Chondrocyte (in vitro differentiated cells): ENCODE measurements at places on chromosomes 6 and 20. TPM values are rescaled to one million over a fixed set of nuclear protein-coding genes. Genes with fewer than 3 reads are reported as not detected.

GRCh38 chr20:14820771-14821170 is 483.4 kb upstream of the FLRT3 start:
- H3K4me1 ChIP-seq = peaks cover 12% of the 10 kb centered on the region
- H3K27me3 ChIP-seq = no peaks in the 10 kb centered on the region
- DNase-seq = no peak

GRCh38 chr6:25525078-25525477 is 126.9 kb upstream of the SCGN start:
- peaks cover 23% of the 10 kb centered on the region for H3K36me3 ChIP-seq
- no peaks in the 10 kb centered on the region for H3K27me3 ChIP-seq
- DNase-seq = no peak
- no peak overlapping the region for H3K4me3 ChIP-seq

DNA sequence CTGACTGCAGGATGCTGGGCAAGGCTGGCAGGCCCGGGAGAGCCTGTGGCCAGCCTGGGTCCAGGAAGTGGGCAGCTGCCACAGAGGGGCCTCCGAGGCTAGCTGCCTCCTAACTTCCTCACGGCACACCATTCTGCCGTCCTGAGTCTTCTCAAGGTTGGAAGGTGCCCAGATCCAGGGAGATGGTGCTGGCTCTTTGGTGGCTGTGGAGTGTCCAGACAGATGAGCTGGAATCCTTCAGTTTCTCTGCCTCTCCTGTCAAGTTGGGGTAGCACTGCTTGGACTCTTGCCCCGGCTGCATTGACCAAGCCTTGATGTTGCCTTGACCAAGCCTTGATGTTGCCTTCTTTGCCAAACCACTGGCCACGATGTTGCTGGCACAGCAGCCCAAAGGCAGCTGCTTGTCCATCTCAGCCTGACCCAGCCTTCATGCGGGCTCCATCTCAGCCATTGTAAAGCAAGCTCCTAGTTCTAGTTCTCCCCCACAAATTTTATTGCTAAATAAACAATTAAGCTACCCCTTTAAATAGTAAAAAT is 75.1 kb upstream of the AFDN start:
- no peaks in the 10 kb centered on the region for H3K36me3 ChIP-seq
- H3K4me3 ChIP-seq = no peak overlapping the region
- H3K27ac ChIP-seq = no peak overlapping the region
- no peaks in the 10 kb centered on the region for H3K4me1 ChIP-seq
- DNase-seq = peak; percentile 57

- H3K4me3 ChIP-seq = no peak overlapping the region
- H3K27ac ChIP-seq = peak overlapping the region; percentile 84
- DNase-seq = no peak
- no peaks in the 10 kb centered on the region for H3K27me3 ChIP-seq
- no peaks in the 10 kb centered on the region for H3K36me3 ChIP-seq
These were observed 117.3 kb downstream of the TMEM170B start for GRCh38 chr6:11654876-11655275.

GRCh38 chr6:11094941-11095340 is 1.3 kb downstream of the SMIM13 start:
- peaks cover 25% of the 10 kb centered on the region for H3K4me1 ChIP-seq
- H3K4me3 ChIP-seq = peak overlapping the region; percentile 90
- H3K27me3 ChIP-seq = no peaks in the 10 kb centered on the region
- no peak for DNase-seq

GRCh38 chr6:145119081-145119480 is 616.2 kb downstream of the EPM2A start:
- no peak for DNase-seq
- peaks cover 2% of the 10 kb centered on the region for H3K27me3 ChIP-seq
- no peaks in the 10 kb centered on the region for H3K36me3 ChIP-seq
- H3K27ac ChIP-seq = no peak overlapping the region

DNA sequence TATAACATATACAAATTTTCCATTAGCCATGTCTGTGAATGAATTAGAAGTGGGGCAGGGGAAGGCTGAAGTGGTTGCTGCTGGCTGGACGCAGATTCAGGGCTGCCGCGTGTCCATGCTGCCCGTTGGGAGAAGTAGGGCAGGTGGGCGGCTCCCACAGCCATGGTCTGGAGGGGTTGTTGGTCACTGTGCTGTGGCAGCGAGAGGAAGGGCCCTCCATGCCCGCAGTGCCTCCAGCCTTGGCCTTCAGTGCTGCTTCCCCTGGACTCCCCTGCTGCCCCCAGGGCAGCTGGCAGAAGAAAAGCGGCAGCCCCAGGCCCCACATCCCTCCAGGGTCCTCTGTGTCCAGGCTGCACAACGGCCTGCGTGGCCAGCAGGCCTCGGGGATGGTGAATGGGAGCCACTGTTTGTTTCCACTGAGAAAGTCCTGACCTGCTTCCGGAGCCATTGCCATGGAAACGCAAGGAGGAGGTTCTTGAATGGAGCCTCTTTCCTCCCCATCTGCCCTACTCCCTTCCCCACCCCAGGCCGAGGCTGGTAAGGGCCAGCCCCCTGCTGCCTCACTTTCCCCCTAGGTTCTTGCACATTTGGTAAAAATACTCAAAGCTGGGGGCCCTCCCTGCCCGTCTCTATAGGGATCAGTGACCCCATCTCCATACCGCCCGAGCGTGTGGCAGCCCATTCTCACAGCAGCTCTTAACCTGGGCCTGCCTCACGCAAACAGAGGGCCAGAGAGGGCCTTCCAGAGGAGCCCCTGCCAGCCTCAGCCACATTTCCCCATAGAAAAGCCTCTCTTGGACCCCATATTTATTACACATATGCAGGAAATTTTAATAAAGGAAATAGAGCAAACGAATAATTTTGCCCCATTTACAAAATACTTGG is 113.3 kb downstream of the SASH1 start:
- H3K4me3 ChIP-seq = no peak overlapping the region
- peak overlapping the region; percentile 65 for H3K27ac ChIP-seq
- H3K4me1 ChIP-seq = peaks cover 18% of the 10 kb centered on the region

GRCh38 chr6:136011475-136011874 is 160.0 kb downstream of the PDE7B start:
- H3K36me3 ChIP-seq = no peaks in the 10 kb centered on the region
- H3K27ac ChIP-seq = no peak overlapping the region
- peaks cover 43% of the 10 kb centered on the region for H3K4me1 ChIP-seq
- H3K4me3 ChIP-seq = no peak overlapping the region

DNA sequence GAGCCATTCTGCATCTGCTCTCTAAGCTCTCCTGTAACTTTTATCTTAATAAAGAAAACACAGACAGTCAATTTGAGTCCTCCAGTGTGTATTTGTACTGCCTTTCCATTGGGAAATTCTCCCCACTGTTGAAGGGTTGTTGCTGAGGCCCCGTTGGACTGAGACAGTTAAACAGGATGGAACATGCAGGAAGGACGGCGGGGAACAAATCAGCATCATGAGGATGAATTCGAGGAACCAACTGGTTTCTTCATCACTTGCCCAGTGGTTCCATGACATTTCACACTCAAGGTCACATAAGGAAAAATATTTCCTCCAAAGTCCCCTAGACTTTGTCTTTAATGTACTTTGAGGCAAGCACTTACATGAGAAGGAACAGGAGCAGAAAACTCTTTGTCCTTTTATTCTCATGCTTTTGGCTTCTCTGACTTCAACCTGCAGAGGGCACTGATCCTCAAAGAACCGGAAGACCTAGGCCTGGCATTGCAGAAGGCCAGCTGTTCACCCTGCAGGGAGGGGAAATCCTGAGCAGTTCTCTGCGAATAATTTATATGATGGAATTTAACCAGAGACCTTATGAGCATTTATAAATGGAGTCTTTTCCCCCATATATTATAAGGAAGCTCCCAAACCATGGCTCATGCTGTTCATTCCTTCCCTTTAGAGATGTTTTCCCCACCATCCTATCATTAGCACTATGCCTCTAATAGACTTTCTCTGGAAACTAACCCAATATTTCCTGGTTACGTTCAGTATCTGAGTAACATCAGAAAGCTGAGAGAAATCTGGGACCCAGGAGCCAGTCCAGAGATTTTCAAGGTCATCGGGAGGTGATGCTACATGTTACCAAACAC is 55.2 kb upstream of the ADGRF1 start:
- no peak overlapping the region for H3K4me3 ChIP-seq
- DNase-seq = no peak
- H3K4me1 ChIP-seq = peaks cover 24% of the 10 kb centered on the region
- H3K27ac ChIP-seq = no peak overlapping the region
- no peaks in the 10 kb centered on the region for H3K36me3 ChIP-seq
- H3K27me3 ChIP-seq = no peaks in the 10 kb centered on the region

DNA sequence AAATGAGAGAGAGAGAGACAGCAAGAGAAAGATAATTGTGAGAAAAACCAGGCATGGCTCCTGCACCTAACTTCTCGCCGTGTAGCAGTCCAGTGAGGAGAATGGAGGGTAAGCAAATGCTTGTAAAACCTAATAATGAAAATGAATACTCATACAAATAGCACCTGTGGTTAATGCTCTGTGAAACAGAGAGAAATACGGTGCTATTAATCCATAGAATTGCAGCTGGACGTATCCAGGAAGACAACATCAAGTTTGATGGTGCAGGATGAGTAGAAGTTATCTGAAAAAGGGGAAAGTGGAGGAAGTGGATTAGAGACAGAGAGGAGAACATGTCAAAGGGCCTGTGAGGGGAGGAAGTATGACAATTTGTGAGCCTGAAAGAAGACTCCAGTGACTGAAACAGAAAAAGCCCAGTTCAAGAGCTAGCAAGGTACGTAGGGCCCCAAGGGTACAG is 89.4 kb upstream of the PAK5 start:
- no peak for DNase-seq
- peaks cover 18% of the 10 kb centered on the region for H3K27me3 ChIP-seq
- H3K27ac ChIP-seq = no peak overlapping the region

DNA sequence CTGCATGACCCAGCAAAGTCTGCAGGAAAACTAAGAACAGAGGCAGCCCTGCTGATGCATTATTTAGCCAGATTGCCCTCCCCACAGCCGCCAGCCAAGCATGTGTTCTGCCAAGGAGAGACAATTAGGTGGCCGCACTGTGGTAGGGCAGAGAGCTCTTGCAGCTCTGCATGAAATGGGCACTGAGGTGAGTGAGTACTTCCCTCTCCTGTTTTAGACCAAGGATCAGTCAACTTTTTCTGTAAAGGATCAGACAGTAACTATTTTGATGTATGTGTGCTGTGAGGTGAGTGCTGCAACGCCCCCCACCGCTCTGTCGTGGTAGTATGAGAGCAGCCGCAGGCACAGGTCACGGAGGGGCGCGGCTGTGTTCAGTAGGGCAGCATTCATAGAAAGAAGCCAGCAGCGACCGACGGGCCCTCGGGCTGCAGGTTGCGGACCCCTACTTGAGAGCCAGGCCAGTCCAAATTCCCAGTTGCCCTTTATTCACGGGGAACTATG is 23.8 kb upstream of the FAM50B start:
- H3K4me3 ChIP-seq = peak overlapping the region; percentile 60
- no peaks in the 10 kb centered on the region for H3K36me3 ChIP-seq
- H3K27ac ChIP-seq = peak overlapping the region; percentile 98
- H3K4me1 ChIP-seq = peaks cover 82% of the 10 kb centered on the region

GRCh38 chr20:50692552-50692933 is 1.2 kb upstream of the RIPOR3 start:
- no peak overlapping the region for H3K27ac ChIP-seq
- H3K4me3 ChIP-seq = no peak overlapping the region
- peaks cover 2% of the 10 kb centered on the region for H3K36me3 ChIP-seq
- peaks cover 43% of the 10 kb centered on the region for H3K27me3 ChIP-seq
- peaks cover 21% of the 10 kb centered on the region for H3K4me1 ChIP-seq
- DNase-seq = no peak

GRCh38 chr6:16331384-16332174 is 93.2 kb downstream of the GMPR start:
- peaks cover 9% of the 10 kb centered on the region for H3K36me3 ChIP-seq
- H3K4me3 ChIP-seq = no peak overlapping the region
- H3K27ac ChIP-seq = no peak overlapping the region
- peaks cover 25% of the 10 kb centered on the region for H3K4me1 ChIP-seq

GRCh38 chr6:39426073-39426456 is 103.6 kb upstream of the KCNK16 start:
- H3K36me3 ChIP-seq = no peaks in the 10 kb centered on the region
- no peak for DNase-seq
- peaks cover 38% of the 10 kb centered on the region for H3K4me1 ChIP-seq

- no peak for DNase-seq
- no peaks in the 10 kb centered on the region for H3K27me3 ChIP-seq
- H3K4me3 ChIP-seq = peak overlapping the region; percentile 44
These were observed 360.1 kb downstream of the SAMD5 start for GRCh38 chr6:147868427-147869190.

DNA sequence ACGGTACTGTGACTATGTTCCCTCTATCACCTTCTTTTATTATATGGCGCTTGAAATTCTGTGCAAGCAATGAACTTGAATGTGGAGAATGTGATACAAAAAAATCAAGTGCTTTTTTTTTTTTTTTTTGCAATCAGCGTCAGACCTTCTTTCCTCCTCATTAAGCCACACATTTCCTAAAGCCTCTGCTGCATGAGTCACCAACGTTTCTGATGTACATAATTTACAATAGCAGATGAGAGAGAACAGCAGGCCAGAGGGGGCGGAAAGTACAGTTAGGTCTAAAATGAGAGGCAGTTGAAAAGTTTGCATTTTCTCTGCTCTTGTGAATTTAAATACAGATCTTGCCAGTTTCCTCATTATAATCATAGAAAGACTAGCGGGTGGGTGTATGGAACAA is 114.6 kb upstream of the RIPOR2 start:
- H3K36me3 ChIP-seq = no peaks in the 10 kb centered on the region
- no peaks in the 10 kb centered on the region for H3K27me3 ChIP-seq
- peaks cover 21% of the 10 kb centered on the region for H3K4me1 ChIP-seq
- no peak overlapping the region for H3K4me3 ChIP-seq
- no peak overlapping the region for H3K27ac ChIP-seq
- DNase-seq = no peak

DNA sequence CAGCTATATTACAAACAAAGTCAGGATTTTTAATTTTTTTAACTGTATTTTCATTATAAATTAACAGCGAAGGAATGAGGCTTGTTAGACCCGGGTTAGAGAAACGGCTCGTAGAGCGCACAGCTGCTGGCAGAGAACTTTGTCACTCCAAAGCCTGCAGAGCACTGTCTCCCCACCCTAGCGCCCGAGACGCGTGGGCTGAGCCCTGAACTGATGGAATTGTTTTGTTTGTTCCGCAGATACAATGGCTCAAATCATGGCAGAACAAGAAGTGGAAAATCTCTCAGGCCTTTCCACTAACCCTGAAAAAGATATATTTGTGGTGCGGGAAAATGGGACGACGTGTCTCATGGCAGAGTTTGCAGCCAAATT is 810 bp downstream of the LAMP5 start:
- H3K4me1 ChIP-seq = peaks cover 26% of the 10 kb centered on the region
- peaks cover 3% of the 10 kb centered on the region for H3K36me3 ChIP-seq
- peaks cover 54% of the 10 kb centered on the region for H3K27me3 ChIP-seq
- DNase-seq = no peak

GRCh38 chr6:37477656-37478435 is 21.8 kb downstream of the CCDC167 start:
- no peak for DNase-seq
- H3K36me3 ChIP-seq = peaks cover 41% of the 10 kb centered on the region
- H3K27me3 ChIP-seq = no peaks in the 10 kb centered on the region
- no peak overlapping the region for H3K27ac ChIP-seq
- peaks cover 16% of the 10 kb centered on the region for H3K4me1 ChIP-seq

The RAB32 gene
- total RNA-seq = 41.8 to 80.6 TPM (median 76.1 TPM) in 3 replicates

The KCNQ2 gene
- total RNA-seq = not detected in 3 replicates

The HMGCLL1 gene
- total RNA-seq = 0.17 TPM in 1 of 3 replicates, not detected in the others

The OPRM1 gene
- total RNA-seq = not detected in 3 replicates

The TGM6 gene
- total RNA-seq = not detected in 3 replicates

The CDSN gene
- 0.12 TPM in 1 of 3 replicates, not detected in the others for total RNA-seq

The PI3 gene
- not detected in 3 replicates for total RNA-seq

The OPN5 gene
- total RNA-seq = not detected in 3 replicates

The TREML2 gene
- not detected in 3 replicates for total RNA-seq

The FHL5 gene
- total RNA-seq = not detected in 3 replicates
